ENCODE measurements at places on chromosomes 3 and 15.

DNA sequence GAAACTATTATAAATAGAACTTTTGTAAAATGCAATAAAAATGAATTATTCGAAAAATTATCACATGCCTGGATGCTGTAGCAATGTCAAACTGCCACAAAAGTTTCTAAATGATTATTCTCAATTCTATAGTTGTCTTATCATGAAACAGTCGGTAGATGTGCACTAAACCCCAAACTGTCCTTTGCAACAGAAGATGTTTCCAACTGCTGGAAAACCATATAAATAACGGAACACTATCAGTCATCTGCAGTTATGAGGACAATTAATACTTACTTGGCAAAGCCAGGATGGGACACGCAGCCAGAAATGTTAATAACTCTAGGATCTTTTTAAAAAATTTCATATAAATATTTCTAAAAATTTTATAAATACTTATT is 17.5 kb downstream of the EMC4 start:
- DNase-seq = no peak

- no peak for DNase-seq
Observed at GRCh38 chr3:20837676-20838302, 651.8 kb upstream of the SGO1 start.

- DNase-seq = no peak
Observed at GRCh38 chr3:31285833-31286486, 246.8 kb upstream of the STT3B start.

DNA sequence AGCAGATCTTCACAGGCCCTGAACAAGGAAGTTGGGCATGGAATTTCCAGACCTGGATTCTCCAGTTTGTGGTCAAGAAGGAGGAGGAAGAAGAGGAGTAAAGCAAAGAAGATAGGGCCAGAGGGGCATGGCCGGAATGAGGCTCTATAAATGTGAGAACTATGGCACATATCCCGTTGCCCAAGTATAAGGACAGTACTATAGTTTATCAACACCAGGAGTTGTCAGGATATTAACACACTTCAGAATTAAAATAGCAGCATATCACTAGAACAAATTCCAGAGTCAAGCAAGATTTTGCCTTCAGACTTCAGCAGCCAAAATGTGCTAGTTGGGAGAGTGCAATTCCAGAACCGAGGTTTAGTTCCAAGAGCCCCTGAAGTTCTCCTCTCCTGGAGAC is 38.4 kb upstream of the PHLDB2 start:
- no peak for DNase-seq

DNA sequence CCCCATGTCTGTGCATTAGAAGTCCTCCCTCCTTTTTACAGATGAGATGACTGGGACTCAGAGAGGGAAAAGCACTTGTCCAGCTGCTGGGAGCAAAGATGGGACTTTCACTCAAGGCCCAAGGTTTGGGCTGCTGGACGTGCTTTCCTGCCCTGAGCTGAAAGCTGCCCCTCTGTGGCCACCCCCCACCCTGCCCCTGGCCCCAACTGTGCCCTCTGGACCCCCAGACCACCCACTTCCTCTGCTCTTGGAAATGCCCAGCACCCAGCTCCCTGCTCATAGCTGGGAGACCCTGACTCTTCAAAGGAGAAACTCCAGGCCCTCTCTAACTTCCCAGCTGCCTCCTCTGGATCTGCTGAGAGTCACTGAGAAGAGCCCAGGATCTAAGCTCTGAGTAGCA is 20.7 kb downstream of the GRIP2 start:
- DNase-seq = no peak

GRCh38 chr3:136685882-136686281 is 66.3 kb downstream of the STAG1 start:
- DNase-seq = no peak

GRCh38 chr3:171833789-171834460 is 9.2 kb upstream of the TMEM212 start:
- no peak for DNase-seq

DNA sequence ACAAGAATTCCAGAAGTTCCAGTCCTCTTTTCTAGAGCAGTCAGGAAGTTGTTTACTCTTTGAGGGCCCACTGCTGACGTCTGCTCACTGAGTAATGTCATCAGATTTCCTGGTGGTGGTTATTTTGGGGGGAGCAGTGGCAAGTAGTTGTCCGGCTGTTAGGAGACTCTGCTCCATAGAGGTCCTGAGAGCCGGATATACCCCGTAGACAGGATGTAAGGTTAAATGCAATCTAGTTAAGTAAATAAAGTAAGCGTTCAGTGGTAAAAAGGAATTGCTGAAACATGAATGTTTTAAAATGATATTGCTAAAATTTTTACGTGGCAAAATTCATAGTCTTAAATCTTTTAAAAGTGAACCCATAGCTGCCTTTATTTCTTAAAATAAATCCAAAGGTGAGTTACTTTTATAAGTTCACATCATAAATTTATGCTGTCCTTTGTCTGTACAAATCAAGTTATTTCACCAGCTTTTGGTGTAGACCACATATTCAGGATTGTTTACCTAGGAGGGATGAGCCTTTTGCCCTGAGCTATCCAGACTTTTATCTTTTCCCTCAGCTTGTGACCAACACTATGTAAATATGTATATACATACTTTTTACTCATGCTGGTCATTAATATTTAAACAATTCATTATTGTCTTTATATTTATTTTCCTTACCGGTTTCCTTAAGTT is 65.8 kb downstream of the PDE8A start:
- DNase-seq = no peak

- DNase-seq = no peak
Observed at GRCh38 chr3:145889730-145890129, 271.3 kb downstream of the PLOD2 start.

DNA sequence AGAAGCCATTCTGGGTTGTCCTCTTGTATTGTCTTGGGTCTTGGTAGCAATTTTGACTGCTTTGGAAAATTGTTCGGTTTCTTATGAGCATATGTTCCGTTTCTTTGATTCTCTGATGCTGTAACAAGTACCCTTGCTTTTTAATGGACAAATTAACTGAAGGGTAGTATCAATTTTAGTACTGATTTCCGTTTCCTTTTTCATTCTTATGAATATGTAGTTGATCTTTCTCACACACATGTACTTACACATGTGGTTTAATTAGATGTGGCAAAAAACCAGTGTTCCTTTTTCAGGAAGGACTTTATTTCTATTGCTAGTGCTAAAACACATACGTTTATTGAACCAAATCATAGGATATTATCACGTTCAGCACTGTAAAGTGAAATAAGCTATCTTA is 119.1 kb downstream of the TCF12 start:
- peak; percentile 18 for DNase-seq

- no peak for DNase-seq
Observed at GRCh38 chr3:25289663-25290062, 138.4 kb upstream of the RARB start.

GRCh38 chr15:70362886-70363285 is 265.2 kb upstream of the TLE3 start:
- no peak for DNase-seq

DNA sequence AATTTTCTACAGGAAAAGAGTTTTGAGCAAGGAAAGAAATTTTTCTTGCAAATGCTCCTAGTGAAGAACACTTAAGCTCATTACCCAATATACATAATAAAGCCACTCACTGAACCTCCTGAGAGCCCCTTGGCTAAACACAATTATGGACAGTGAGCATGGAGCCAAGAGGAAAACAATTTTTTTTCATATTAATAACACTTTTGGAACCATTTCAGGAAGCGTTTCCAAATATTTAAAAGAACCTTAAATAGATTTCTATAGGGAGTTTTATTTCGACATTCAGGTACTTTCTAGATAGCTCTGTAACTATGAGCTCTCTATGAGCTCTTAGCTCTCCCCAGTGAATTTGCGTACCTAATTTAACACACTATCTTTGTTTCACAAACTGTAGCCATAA is 581.1 kb downstream of the ZNF385D start:
- DNase-seq = no peak

DNA sequence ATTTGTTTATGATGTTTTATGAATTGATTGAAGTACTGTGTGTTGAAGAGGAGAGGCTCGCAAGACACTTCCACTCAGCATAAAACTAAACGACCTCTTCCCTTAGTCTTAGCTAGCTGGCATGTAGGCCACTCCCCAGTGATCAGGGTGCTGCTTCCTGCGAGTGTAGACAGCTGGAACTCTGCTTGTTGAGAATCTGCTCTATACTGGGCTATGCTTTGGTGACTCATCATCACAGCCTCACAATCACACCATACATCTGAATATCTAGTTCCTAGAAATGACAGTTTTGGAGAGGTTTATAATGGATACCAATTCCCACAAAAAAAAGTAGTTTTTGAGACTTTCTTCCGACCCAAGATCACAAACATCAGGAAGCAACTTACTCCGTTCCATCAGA is 1.5 kb upstream of the SLC24A5 start:
- DNase-seq = no peak

- DNase-seq = no peak
Observed at GRCh38 chr3:139975594-139976365, 40.8 kb downstream of the CLSTN2 start.

- DNase-seq = no peak
Observed at GRCh38 chr3:118102737-118103136, 931.9 kb downstream of the IGSF11 start.

DNA sequence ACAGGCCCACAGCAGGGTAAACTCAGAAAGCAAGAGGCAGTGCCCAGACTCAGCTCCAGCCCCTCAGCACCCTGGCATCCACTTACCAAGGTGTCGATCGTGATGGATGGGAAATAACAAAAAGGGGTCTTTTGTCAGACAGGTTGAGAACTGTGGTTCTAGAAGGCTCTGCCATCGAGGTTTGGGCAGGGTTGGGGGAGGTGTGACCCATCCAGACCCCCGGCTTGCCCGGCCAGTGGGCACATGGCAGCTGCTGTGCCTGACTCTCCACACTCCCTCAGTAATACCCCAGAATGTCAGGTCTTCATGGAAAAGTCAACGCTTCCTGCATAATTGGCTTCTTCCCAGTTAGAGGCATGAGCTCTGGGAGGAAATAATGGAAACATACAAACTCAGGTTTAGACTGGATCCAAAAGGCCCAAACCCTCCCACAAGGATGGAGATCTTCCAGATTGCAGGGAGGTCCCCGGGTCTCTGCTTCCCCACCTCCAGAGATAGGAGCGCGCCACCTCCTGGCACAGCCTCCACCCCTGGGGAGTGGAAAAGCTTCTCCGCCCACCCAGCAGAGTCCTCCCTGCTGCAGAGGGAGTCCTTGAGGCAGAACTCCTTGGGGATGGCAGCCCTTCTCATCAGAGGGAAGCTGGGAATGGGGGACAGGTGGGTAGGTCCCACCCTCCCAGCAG is 149.8 kb upstream of the IQSEC1 start:
- DNase-seq = no peak

DNA sequence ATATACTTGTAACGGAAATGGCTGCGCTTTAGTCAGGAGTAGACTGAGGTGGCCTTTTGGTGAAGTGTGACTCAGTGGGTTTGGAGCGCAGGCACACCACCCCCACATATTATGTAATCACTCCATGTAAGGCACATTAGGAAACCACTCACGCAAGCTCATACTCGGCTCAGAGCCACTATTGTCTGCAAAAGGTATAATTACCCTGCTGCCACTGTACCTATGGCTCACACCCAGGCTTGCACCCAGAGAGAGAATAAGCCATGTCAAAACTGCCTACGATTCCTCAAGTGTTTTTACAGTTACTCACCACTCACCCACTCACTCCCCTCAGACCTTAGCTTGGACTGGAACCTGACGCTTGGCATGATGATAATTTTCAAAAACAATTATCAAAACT is 611.9 kb upstream of the CCDC54 start:
- no peak for DNase-seq

DNA sequence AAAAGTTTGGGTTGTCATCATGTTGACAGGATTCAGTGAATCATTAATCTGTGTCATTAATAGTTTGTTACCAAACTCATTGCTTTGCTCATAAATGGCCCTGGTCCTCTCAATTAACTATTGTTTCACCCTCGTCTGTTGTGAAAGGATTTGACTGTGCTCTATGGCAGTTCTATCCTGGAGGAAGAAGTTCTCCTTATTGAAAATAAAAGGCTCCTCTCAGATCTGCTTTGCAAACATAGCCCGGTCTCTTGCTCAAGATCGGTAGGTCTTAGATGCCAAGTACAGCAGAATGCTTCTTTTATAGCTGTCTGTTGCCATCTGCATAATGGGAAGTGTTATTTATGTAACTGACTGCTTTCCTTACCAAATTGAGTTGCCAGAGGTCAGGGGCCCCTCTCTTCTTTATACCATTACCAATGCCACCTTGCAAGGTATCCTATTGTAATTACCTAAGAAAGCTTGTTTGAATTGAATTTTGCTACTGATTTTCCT is 146.5 kb downstream of the EBLN2 start:
- no peak for DNase-seq

GRCh38 chr15:92596623-92597022 is 59.0 kb downstream of the FAM174B start:
- DNase-seq = no peak

- no peak for DNase-seq
Observed at GRCh38 chr3:99532246-99532645, 106.1 kb upstream of the COL8A1 start.

DNA sequence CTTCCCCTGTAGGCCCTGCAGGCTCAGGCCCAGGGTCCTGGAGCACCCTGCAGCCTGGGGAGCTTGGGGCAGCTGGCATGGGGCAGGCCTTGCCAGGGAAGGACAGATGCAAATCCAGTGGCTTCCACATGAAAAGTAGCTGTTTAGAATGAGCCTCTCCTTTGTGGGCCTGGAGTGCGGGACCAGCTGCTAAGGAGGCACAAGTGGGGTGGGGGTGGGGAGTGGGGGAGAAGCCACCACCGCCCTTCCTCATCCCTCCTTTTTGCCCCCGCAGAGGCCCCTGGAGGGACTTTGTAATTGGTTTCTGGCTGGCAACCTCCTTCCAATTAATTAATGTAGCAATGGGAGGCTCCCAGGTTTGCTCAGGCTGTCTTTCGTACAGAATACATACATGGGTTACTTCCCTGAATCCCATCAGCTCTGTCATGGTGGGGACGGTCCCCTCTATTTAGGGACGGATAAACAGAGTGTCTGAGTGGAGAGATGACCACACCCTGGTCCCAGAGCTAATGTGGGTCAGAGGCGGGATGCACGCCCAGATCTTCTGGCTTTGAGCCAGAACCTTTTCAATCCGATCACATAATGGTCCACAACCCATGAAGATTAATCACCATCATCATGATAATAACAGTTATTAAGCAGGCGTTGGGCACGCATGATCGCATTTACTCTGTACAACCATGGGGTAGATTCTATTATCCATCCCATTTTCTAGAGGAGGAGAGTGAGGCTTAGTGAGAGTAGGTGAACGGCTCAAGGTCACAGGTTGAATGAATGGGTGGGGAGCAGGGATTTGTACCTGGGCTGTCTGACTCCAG is 6.2 kb downstream of the CORO2B start:
- DNase-seq = no peak

DNA sequence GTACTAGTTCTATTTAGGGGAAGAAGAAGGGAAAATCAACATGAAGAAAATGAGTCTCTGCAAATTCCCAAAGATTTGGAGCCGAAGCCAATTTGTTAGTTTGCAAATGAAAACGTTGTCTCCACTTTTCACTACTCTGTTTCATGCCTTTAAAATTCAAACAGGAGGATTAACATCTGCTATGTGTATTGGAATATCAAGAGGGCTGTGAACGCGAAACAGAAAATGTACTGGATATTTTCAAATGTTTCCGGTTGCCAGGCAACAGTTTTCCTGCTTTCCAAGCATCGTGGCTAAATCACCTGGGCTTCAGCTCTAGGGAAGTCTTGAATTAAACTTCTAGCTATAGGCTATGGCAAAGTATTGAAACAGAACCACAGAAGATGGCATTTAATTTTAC is 172.8 kb downstream of the KCNMB2 start:
- DNase-seq = no peak

Data from GM06990 (cell line).